ENCODE measurements at places on chromosomes 11 and 22.

GRCh38 chr11:10604340-10604748 lies 35.9 kb upstream of the LYVE1 start:
- DNase-seq, result no peak

DNA sequence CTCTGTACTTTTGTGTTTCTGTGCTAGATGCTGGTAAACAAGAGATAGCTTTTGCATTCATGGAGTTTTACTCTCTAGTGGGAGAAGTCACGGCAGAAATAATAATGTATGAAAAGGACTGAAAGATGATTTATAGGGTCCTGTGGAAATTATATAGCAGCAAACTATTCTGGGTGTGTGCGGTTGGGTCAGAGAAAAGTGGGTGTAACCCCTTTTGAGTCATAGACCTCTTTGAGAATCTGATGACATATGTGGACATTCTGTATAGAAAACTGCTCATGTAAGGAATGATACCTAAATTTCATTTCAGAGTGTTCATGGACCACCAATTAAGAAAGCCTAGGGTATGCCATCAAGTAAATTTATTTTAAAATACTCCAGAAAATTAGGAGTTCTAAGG lies 54.4 kb downstream of the TMEM135 start:
- DNase-seq, result no peak

- no peak for DNase-seq
These were observed 1996.9 kb downstream of the LRRC4C start for GRCh38 chr11:39462506-39462905.

DNA sequence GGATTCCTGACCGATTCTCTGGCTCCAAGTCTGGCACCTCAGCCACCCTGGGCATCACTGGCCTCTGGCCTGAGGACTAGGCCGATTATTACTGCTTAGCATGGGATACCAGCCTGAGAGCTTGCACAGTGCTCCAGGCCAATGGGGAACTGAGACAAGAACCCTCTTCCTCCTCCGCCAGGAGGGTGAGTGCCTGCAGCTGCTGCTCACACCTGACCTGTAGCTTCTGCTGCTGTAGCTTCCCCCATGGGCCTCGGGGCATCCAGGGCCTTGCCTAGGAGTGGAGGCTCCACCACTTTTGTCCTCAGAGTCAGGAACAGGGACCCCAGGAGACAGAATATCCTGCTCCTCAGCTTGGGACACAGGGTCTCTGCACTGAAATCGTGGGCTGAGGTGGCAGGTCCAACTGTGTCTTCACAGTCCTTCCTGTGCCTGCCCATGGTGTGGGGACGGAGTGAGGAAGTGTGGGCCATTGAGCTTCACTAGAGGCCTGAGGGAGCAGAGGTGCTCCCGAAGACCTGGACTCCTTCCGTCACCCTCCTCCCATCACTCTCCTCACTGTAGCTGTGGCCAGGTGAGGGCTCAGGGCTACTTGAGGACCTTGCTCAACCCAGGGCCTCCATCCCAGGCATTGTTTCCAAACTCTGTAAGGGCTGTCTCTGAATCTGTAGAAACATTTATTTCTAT lies 103.8 kb downstream of the ZNF280B start:
- DNase-seq, result no peak

GRCh38 chr11:4491878-4492606 lies 9.6 kb downstream of the OR52K1 start:
- DNase-seq, result no peak

- DNase-seq, result peak; percentile 94
These were observed 46.1 kb upstream of the SCUBE2 start for GRCh38 chr11:9137293-9138132.

- DNase-seq, result no peak
These were observed 2.7 kb downstream of the NLRP6 start for GRCh38 chr11:280706-281485.

- no peak for DNase-seq
These were observed 16.0 kb downstream of the BCL9L start for GRCh38 chr11:118909619-118910308.

GRCh38 chr11:103671143-103671651 lies 365.2 kb upstream of the DDI1 start:
- no peak for DNase-seq

- no peak for DNase-seq
These were observed 67.4 kb downstream of the SCUBE1 start for GRCh38 chr22:43275545-43276317.

DNA sequence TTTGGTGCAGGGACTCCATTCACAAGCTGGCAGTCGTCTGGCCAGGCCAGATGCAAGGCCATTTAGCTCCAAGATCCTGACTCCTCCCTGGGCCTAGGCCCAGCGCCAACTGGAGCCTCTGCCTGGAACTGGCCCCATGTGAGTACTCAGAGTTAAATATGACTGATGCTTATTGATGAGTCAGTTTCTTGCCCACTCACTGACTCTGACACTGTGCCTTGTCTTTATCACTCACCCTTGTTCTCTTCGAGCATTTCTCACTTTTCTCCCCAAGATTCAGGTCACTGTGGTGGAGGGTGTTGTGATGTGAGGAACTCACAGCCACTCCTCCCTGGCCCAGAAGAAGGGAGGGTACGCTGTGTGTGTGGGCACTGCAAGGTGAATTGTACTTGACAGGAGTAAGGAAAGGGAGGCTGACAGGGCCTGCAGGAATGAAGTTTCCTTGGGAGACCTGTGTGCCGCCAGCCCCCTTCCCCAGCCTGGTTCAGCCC lies 23.2 kb upstream of the ST3GAL4 start:
- DNase-seq, result no peak

- no peak for DNase-seq
These were observed 11.1 kb downstream of the POLR3H start for GRCh38 chr22:41532908-41533825.

- DNase-seq, result no peak
These were observed 9.5 kb upstream of the CATSPER1 start for GRCh38 chr11:66035653-66036333.

DNA sequence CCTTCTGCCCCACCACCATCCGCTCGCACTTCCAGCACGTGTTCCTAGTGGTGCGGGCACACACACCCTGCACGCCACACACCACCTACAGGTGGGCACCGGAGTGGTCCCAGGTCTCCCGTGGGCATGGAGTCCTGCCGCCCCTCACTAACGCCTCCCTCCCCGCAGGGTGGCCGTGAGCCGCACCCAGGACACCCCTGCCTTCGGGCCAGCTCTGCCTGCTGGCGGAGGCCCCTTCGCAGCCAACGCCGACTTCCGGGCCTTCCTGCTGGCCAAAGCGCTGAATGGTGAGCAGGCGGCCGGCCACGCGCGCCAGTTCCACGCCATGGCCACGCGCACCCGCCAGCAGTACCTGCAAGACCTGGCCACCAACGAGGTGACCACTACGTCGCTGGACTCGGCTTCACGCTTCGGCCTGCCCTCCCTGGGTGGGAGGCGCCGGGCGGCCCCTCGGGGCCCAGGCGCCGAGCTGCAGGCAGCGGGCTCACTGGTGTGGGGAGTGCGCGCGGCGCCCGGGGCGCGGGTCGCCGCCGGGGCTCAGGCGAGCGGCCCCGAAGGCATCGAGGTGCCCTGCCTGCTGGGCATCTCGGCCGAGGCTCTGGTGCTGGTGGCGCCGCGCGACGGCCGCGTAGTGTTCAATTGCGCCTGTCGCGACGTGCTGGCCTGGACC lies 8.5 kb downstream of the SIPA1 start:
- DNase-seq, result no peak

GRCh38 chr22:31977939-31978338 lies 33.6 kb downstream of the YWHAH start:
- no peak for DNase-seq

GRCh38 chr22:49215840-49216239 lies 611.8 kb downstream of the BRD1 start:
- no peak for DNase-seq

All from NCI-H187 (cell line).